A549 treated with GW870086 at 1 μM for 4 hours (cell line): ENCODE measurements at places on chromosomes 7 and 10. TPM values are rescaled to one million over a fixed set of nuclear protein-coding genes. Genes with fewer than 3 reads are reported as not detected.

ASZ1 gene
- total RNA-seq = not detected in 5 replicates

ANKRD30A gene
- total RNA-seq = 0.31 to 1.2 TPM (median 0.57 TPM) in 5 replicates

MCM10 gene
- total RNA-seq = 19.7 to 24.0 TPM (median 21.3 TPM) in 5 replicates

BICC1 gene
- total RNA-seq = 13.4 to 19.4 TPM (median 18.3 TPM) in 5 replicates

PRSS1 gene
- total RNA-seq = not detected in 5 replicates

HOXA11 gene
- 0.55 to 0.80 TPM (median 0.70 TPM) in 5 replicates for total RNA-seq

RELN gene
- total RNA-seq = 0.01 to 0.21 TPM (median 0.02 TPM) in 3 of 5 replicates, not detected in the others

CLCN1 gene
- 0.03 to 0.08 TPM (median 0.03 TPM) in 3 of 5 replicates, not detected in the others for total RNA-seq

ANKRD61 gene
- 0.43 to 0.77 TPM (median 0.53 TPM) in 5 replicates for total RNA-seq

COL1A2 gene
- total RNA-seq = not detected in 5 replicates

NUDT13 gene
- total RNA-seq = 2.5 to 5.4 TPM (median 3.5 TPM) in 5 replicates

TMEM72 gene
- not detected in 5 replicates for total RNA-seq

ZNF488 gene
- 9.7 to 13.1 TPM (median 11.6 TPM) in 5 replicates for total RNA-seq

ASB10 gene
- not detected in 5 replicates for total RNA-seq
